Suppressor macrophage treated with lipopolysaccharide for 1 hour (primary cell): ENCODE measurements at places on chromosomes 1 and 21.
A peak's percentile ranks its signal among the peaks of the same experiment; 100 is the strongest.

DNA sequence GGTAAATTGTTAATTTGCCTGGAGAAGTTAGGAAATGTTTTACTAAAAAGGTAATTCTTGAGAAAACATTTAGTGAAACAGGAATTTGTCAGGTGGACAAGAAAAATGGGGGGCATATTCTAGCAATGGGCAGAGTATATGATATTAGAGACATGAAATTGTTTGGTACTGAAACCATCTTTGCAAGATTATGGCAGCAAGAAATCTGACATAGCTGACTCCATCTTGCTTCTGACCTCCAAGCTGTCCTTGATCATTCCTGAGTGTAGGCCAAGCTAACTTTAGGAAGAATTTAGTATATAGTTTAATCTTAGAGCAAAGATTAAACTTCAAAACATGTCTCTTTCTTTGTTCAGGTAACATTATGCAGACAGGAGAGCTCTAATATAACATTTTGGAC is 14.0 kb upstream of the SAMSN1 start:
- no peak for DNase-seq

DNA sequence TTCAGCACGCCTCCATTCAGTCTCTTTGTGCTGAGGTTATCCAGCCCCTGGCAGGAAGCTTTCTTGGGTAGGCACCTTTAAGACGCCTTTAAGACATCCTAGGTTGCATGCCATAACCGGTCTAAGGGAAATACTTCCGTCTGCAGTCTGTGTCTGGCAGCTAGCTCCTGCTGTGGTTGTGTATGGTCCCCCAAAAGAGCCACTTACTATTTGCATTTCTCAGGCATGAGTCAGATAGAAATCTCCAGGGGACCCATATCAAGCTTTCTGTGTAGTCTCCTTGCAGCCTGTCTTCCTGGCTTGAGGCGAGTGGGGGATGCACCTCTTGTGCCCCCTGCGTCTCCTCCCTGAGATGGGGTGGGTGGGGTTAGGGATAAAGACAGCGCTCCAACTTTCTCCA is 10.0 kb upstream of the RYR2 start:
- no peak for DNase-seq

DNA sequence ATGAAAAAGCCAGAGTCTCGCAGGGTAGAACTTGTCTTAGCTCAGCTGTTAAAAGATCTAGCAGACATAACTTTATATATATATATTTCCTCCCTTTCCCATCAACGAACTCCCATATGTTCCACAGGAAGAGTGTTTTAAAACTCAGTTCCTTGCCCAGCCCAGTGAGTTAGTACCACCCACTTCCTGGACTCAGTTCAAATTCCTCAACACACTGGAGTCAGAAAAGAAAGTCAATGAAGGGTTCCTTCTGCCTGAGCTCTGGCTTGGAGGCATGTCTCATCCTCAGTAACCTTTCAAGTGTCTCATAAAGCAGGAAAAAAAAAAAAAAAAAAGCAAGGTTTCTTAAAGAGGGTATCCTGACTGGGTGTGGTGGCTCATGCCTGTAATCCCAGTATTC is 15.6 kb downstream of the TPM3 start:
- DNase-seq = peak; percentile 58

- DNase-seq = peak; percentile 87
Measured at GRCh38 chr1:235073331-235073967, 55.2 kb downstream of the TOMM20 start.

DNA sequence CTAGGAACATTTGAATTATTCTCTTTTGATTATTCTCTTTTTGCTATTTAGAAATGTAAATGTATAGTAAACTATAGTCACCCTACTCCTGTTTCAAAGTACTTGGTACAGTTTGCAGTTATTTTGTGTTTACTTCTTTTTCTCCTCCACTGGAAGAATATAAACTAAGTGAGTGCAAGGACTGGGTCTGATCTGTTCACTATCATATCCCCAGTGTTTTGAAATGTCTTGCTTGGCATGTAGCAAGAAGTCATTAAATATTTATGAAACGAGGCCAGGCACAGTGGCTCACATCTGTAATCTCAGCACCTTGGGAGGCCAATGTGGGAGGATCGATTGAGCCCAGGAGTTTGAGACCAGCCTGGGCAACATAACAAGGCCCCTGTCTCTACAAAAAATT is 35.8 kb upstream of the PODN start:
- DNase-seq = no peak

DNA sequence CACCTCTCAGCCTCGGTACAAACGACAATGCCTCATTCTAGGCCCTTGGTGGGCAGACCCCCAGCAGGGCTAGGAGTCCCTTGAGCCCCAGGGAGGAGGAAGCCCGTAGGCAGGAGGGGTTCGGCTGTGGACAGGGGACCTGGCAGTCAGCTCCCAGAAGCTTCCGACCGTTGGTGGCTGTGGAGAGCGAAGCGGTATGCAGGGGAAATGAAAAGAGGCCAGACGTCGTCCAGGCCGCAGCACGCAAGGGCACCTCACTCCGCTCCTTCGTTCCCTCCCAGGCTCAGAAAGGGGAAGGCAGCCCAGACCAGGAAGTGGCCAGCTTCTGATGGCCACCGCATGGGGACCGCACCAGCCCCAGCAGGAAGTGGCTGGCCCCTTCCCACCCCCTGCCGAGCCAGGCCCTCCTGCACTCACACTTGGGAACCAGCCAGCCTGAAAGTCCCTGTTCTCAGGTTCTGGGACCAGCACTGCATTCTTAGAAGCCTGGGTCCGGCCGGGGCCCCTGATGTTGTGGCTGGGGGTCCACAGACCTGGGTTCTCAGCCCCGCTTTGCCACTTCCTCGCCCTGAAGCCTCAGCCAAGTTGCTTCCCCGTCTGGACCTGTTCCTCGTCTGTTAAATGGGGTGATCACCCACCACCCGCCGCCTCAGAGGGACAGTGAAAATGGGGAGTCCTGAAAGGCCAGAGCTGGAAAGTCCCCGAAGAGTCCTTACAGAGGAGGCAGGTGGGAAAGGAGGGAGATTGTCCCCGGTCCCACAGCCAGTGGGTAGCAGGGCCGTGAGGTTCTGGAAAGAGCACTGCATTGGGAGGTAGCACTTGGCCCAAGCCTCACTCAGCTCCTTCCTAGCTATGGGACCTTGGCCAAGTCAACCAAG is 104.0 kb upstream of the RUNX3 start:
- DNase-seq = peak; percentile 86

- DNase-seq = no peak
Measured at GRCh38 chr1:81010126-81010525, 790.6 kb upstream of the ADGRL2 start.

DNA sequence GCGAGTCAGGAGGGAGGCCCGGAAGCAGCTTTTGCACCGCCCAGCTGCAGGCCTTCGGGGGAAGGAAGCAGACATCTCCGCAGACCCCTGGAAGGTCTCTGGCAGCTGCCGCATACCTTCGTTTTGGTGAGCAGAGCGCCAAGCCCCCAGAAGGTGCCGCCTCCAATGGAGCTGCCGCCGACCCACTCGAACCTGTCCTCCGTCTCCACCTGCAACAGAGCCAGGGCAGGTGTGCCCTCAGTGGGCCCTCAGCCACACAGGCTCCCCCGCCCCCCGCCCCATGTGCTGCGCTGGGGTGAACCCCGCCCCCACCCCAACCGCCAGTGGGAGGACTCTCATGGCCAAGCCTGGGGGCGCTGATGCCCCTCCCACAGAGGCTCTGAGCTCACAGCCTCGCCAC is 6.2 kb downstream of the PANK4 start:
- DNase-seq = no peak

GRCh38 chr1:29653034-29653810 is 416.9 kb downstream of the PTPRU start:
- no peak for DNase-seq

GRCh38 chr21:26165331-26165730 is 5.2 kb downstream of the APP start:
- no peak for DNase-seq

DNA sequence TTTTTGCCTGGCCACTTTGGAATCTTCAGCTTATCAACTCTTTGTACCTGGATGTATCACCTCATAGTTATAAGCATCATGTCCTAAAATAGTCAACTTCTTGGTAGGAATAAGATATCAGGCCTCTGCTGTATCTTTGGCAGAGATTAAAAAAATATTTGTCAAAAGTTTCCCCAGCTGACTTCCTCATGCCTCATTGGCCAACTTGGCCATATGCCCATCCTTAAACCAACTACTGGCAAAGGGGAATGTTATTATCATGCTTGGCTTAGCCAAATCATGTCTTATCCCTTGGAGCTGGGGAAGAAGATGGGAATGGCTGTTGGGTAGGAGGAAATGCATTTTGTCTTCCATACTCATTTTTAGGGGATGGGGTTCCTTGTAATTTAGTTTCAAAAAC is 23.4 kb downstream of the NFASC start:
- no peak for DNase-seq

DNA sequence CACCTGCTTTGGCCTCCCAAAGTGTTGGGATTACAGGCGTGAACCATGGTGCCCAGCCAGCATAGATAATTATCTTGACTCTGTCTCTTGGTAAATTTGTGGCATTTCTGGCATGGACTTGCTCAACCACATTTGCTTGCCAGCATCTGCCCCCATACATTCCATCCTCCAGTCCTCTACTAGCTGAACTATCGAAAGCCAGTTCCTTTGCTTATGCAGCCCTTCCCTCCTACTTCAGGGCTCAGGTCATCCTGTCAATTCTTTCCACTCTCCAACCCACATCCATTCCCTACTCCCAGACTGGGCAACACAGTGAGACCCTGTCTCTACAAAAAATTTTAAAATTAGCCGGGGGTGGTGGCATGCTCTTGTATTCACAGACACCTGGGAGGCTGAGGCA is 13.0 kb upstream of the UQCRHL start:
- no peak for DNase-seq

DNA sequence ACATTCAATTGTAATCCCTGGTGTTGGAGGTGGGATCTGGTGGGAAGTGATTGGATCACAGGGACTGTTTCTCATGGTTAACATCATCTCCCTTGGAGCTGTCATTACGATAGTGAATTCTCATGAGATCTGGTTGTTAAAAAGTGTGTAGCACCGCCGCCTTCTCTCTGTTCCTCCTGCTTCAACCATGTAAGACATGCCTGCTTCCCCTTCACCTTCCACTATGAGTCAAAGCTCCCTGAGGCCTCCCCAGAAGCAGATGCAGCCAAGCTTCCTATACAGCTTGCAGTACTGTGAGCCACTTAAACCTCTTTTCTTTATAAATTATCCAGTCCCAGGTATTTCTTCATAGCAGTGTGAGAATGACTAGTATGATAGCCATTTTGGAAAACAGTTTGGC is 30.1 kb upstream of the TRIM62 start:
- no peak for DNase-seq

- DNase-seq = no peak
Measured at GRCh38 chr1:11847667-11848372, at the start of gene NPPA. Gene NPPA (minus strand): TSS chr1:11847783. CDS start chr1:11847684, 99 bp downstream.

- no peak for DNase-seq
Measured at GRCh38 chr1:94862718-94863117, 42.6 kb downstream of the SLC44A3 start.

- DNase-seq = no peak
Measured at GRCh38 chr1:104435255-104435654, 685.6 kb downstream of the AMY1C start.

- no peak for DNase-seq
Measured at GRCh38 chr1:188670837-188671236, 1806.8 kb downstream of the BRINP3 start.

- no peak for DNase-seq
Measured at GRCh38 chr1:63679589-63679988, 86.4 kb downstream of the PGM1 start.

DNA sequence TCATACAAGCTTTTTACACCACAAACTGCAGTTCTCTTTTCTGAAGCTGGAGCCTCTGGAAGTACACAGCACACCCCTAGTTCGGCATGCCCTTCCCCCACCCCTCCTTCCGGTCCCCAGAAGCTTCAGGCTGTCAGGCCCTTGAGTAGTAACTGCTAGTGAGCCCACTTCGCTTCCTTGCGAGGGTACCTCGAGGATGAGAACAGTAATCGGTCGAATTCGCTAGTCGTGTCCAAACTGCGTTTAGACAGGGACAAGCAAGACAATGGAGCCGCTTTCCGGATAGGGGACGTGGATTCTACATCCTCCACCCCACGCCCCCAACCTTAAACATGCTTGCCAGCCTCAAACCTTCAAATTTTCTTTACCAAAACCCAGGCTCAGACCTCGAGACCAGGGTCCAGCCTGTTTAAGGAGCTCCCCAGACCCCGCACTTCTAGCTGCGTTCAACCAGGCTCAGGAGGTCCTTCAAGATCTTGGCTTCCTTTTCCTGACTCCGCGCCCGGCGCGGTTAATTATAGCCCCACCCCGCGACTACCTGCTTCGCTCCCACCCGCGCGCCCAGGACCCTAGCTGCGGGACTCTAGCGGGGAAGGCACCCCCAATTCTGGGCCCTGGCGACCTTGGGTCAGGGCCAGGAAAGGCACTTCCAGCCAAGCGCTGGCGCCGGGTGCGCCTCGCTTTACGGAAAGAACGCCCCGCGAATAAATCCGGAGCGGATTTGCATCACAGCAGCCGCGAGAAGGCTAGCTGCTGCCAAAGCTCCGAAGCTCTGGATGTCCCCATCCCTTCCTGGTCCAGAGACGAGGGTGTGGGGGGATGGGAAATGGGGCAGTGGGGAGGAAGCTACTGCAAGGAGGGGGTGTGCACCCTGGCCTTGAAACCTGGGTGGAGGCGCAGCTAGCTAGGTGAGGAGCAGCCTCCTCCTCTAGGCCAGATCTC is 8.1 kb upstream of the TSPAN1 start:
- peak; percentile 26 for DNase-seq

DNA sequence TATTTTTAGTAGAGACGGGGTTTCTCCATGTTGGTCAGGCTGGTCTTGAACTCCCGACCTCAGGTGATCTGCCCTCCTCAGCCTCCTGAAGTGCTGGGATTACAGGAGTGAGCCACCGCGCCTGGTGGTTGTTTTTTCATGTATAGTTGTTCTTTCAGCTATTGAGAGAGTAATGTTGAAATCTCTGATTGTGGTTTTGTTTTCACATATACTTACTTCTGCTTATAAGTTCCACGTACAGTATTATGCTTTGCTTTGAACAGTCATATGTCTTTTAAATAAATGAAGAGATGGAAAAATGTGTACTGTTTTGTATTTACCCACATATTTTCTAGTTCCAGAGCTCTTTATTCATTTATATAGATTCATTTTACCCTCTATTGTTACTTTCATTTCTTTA is 44.5 kb downstream of the MARK1 start:
- peak; percentile 0 for DNase-seq

GRCh38 chr1:210340841-210341240 is 12.1 kb downstream of the HHAT start:
- DNase-seq = no peak

DNA sequence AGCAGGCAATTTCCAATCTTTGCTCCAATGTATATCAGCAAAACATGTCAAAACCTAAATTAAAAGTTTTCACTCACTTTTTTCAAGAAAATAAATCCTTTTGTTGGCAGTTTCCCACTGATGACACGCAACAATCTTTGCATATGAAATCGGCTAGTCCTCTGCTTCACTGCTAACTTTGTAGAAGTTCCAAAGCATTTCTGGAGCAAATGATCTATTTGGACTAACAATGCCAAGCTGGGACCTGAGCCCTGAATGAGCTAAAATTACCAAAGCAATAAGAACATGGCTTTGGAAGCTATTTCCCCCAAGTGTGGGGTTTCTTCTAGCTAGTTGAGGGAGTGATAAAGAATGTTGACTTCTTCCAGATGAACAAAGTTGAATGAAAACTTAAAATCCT is 5.1 kb downstream of the BEND5 start:
- no peak for DNase-seq

GRCh38 chr1:216670118-216670883 is 52.9 kb downstream of the ESRRG start:
- no peak for DNase-seq
